ENCODE measurements at places on chromosomes 16 and 17.

GRCh38 chr16:84631886-84632285 is 14.0 kb upstream of the COTL1 start:
- no peak for DNase-seq

- DNase-seq: peak; percentile 45
These were observed 137.2 kb downstream of the SNX29 start for GRCh38 chr16:12113523-12114345.

DNA sequence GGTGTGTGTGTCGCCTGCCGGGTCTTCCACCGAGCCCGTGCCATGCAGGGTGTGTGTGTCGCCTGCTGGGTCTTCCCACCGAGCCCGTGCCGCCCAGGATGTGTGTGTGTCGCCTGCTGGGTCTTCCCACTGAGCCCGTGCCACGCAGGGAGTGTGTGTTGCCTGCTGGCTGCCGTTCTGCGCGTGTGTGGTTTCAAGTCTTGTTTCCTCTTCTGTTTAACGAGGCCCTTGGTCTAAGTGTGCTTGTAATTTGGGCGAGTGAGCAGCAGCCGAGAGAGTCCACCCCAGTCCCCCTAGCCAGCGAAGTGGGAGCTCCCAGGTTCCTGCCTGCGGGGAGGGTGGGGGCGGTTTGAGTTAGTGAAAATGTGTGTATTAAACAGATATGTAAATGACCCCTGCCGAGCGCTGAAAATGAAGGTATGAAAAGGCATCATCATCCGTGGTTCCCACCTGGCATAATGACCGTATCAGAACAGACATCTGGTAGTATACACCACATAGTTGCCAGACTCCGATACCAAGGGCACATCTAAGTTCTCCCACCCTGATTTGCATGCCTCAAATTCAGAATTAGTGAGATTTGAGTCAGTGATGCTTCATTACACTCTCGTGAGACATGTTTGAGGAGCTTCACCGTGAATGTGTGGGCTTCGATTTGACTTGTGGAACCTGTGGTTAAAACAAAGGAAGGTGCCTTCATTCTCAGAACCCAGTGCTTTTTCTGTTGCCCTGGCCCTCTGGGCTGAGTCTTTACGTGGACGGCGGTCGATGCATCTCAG is 114.5 kb upstream of the CHMP6 start:
- DNase-seq: no peak

GRCh38 chr16:79362300-79362970 is 238.1 kb downstream of the MAF start:
- no peak for DNase-seq

DNA sequence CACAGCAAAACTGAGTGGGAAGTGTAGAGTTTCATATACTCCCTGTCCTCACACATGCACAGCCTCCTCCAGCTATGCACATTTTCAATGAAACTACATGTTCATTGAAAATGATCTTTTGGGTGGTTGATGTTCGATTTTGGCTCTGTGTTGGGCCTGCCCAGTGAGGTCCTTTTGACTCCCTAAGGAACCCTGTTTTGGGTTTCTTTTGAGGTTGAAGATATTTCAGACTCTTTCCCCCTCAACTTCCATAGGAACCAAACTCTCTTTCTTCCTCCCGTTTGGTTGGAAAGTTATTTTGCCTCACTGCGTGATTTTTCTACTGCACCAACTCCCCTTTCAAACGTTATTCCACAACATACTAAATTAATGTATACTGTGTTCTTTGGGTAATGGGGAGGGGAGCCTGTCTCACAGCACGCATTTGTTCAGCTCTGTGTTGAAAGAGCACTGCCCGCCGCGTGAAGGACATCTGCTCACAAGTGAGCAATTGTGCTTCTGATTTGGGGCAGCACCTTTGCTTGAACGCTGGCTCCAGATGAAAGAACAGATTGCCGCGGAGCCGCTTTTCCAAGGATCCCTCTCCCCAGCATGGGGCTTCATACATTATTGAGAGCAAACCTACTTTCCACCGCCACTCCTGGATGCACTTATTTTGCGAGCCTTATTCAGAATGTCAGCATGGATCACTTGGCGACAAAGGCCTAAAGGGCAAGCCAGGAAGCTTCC is 385.9 kb downstream of the WWOX start:
- DNase-seq: no peak

- DNase-seq: no peak
These were observed 100.3 kb downstream of the ADCY9 start for GRCh38 chr16:4016005-4016352.

DNA sequence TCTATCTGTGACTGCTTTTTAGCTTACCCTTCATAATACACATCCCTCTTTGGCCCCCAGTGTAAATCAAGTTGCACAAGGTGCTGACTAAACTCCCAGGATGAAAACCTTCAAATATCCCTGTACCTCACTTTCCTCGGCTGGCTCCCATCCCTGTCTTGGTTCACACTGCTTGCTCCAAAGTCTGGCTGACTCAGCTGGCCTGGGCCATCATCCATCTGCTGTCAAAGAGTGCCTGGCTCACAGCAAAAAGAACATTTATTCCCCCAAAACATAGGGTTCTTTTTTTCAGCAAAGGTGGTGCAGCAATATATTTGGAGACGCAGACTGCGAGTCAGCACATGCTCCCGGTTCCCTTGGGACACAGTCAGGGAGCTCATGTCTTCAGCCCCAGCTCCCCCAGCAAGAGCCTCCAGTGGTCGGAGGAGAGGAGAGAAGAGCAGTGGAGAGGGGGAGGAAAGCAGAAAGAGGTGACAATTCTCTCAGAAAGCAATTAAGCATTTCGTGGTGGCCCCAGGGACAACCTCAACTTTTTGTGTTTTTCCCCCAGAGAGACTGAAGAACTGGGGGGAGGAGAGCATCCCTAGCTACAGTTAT is 26.1 kb downstream of the GPR142 start:
- peak; percentile 57 for DNase-seq

- DNase-seq: peak; percentile 23
These were observed 55.9 kb downstream of the FOXL1 start for GRCh38 chr16:86634292-86634691.

GRCh38 chr16:70730031-70730430 is 44.2 kb upstream of the MTSS2 start:
- DNase-seq: no peak

DNA sequence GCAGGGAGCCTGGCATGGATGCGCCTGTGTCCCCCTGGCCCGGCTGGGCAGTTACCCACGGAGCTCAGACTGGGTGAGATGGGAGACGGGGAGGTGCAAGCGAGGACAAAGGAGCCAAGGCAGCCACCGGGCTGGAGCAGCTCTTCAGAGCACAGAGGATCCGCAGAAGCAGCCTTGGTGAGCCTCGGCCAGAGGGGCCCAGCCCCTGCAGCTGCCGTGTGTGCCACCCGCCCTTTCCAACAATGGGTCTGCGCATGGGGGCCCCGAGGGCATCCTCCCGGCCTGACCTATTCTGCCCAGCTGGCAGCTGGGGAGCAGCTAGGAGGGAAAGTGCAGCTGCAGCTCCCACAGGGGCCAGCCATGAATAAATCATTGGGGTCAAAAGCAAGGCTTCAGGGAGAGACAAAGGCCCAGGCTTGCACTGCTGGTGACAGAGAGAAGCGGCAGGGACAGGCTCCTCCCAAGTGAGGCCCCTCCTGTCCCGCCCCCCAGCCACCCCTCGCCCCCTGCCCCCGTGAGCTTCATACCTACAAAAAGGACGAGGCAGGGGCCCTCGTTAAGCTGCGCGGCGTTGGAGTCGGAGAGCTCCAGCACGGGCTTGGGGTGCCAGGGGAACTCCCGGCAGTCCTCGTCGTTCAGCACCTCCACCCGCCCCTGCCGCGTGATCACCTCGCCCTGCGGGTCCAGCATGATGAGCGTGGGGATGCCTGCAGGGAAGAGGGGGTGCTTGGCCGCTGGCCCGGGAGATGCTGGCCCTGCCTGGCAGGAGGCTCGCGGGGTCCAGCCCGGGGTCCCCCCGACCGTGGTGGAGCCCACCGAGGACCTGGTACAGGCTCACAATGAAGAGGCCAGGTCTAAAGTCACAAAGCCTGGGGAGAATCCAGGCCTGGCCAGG is 22.6 kb downstream of the MRM3 start:
- DNase-seq: no peak

DNA sequence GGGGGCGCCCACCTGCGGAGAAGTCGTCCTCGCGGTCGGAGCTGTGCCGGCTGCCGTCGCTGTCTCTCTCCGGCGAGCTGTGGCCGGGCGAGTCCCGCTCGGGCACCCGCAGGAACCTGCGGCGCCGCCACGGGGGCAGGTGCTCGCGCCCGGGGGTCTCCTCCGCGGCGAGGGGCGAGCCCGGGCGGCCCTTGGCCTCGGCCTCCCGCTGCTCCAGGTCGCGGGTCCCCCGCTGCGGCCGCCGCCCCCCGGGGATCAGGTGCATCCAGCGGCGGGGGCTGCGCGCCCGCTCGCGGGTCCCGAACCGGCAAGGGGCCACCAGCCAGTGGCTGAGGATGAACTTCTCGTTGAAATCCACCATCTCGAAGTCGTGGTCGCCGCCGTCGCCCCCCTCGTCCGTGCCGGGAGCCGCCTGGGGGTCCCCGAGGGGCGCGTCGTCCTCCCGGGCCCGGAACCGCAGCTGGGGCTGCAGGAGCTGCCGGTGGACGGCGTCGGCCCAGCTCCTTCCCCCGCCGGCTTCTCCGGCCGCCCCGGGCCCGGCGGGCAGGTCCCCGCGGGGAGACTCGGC is 41.4 kb upstream of the BHLHA9 start:
- no peak for DNase-seq

DNA sequence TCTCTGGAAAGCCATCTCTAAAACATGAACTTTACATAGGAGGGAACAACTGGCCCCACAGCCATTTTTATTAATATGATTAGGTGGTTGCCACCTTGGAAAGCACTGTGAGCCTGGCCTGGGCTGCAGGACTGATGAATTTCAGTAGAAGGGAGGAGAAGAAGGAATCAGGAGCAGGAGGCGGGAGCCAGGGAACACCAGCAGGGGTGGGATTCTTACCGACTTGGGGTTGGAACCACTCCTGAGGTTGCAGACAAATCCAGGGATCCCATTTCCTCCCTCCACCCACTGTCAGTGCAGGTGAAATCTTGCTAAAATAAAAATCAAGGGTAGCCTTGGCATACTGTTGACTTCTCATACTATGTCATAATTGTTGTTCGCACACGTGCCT is 16.9 kb upstream of the MAP3K14 start:
- DNase-seq: no peak

DNA sequence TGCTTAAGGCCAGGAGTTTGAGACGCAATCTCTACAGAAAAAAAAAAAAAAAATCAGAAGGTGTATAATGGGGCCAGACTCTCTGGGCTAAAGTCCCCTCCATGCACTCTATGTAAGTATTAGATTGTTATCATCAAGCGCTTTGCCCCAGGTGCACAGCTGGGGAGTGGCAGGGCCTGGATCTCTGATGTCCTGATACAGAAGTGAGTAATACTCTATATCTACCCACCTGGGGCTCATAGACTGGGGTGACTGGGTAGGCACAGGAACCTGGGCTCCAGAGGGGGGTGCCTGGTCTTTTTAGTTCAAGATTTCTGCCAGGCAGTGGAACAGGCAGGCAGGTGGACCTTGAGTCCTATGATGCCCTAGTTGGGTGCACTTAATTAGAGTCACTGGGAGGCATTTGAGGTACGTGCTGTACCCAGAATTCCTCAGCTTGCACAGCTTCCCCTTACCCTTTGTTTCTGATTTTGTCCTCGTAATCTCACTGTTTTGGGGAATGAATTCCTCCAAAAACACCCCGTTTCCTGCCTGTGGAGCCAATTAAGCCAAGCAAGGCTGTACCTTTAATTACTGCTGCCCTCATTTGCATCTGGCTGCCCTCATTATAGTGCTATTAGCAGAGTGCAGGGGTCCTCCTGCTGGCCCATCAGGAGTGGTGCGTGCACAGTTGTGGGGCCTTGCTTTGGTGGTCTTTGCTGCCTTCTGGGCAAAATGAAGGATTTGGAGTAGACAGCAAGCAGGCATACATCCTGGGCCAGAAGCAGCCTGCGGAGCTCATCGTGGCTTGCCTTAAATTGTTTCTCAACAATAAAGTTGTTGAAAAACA is 239.0 kb downstream of the SNX29 start:
- no peak for DNase-seq

GRCh38 chr16:6110346-6110745 is 1012.8 kb upstream of the EEF2KMT start:
- DNase-seq: no peak

GRCh38 chr16:49664221-49665215 is 191.4 kb downstream of the ZNF423 start:
- peak; percentile 10 for DNase-seq

DNA sequence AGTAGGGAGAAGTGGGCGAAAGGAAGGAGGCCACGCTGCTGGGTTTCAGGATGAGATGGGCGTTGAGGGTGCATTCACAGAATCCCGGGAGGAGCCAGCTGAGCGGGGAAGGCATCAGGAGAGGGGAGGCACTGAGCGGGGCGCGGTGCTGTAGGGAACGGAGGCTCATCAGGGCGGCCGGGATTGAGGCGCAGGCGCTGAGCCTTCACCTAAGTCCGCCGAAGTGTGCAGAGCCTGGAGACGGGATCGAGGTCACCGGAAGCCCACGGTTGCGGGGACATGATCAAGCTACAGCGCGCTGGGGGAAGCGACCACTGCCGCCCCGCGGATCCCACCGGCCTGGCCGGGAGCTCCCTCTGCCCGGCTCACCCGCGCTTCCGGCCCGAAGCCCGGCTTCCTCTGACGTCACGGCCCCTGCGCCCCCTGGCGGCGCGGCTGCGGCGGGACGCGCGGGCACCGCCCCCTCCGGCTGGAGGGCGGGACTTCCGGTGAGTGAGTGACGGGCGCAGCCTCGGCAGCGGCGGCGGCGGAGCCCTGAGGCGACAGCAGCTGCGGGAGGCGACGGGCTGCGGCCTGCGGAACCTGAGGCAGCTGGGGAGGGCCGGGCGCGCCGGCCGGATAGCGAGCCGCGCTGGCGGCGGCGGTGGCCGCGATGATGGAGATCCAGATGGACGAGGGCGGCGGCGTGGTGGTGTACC is at the start of gene MAPK8IP3:
MAPK8IP3 (plus strand) TSS at position 508 of the 698 bp plus-strand sequence; CDS start at position 653, 145 bp downstream.
- peak; percentile 85 for DNase-seq

DNA sequence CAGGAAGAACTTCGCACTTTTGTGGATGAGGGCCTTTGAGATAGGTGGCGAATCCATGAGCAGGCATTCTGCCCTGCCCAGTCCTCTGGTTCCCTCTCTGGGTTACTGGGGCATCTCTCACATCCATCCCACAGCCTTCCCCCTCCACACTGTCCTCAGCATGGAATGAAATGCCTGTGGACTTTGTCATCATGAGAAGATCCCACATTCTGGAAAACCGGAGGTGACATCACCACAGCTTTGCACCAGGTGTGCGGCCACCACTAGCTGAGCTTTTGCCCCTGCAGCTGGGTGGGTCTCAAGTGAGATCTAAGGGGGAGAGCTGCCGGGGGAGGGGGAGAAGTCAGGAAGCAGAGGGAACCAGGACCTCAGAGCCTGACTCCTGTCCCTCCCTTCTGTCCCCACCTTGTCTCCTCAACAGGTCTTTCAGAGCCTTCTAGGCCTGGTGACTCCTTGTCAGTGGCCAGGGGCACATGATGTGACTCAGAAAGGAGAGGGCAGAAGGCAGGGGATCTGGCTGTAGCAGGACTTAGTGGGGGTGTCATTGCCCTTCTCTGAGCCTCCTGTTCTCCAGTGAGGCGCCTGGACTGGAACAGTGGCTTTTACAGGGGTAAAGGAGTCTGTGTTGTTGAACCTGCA is 40.0 kb upstream of the DLX4 start:
- DNase-seq: peak; percentile 65
